ENCODE measurements at places on chromosomes 5 and 9. TPM values are rescaled to one million over a fixed set of nuclear protein-coding genes. Genes with fewer than 3 reads are reported as not detected.

DNA sequence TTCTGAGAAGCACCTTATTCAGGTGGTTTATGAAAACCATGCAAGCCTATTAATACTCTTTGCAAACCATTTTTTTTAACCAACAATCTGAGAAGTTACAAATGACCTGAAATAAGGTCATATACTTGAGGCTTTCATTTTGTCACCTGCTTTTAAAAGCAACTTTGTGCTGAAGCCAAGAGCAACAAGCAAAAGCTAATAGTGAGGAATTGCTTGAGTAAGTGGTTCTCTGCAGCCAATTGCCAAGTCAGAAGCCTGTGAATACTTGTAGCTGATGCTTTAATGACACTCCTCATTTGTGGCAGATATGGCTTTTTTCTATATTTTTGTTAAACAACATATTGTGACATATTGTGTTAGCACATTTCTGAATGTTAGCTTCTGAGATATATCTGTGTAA lies 126.7 kb upstream of the ZNF608 start:
- no peak for DNase-seq

- DNase-seq, result no peak
These were observed 8.7 kb downstream of the NREP start for GRCh38 chr5:111748304-111748763.

- no peak for DNase-seq
These were observed 80.8 kb downstream of the TLE4 start for GRCh38 chr9:79652598-79652997.

GRCh38 chr5:163379298-163380155 lies 57.9 kb upstream of the CCNG1 start:
- DNase-seq, result no peak

GRCh38 chr5:150073677-150074076 lies 12.7 kb downstream of the CSF1R start:
- no peak for DNase-seq

The PDLIM7 gene
- 60.6 TPM for total RNA-seq
